T follicular helper cell (primary cell): ENCODE measurements at places on chromosomes 2 and 18.

DNA sequence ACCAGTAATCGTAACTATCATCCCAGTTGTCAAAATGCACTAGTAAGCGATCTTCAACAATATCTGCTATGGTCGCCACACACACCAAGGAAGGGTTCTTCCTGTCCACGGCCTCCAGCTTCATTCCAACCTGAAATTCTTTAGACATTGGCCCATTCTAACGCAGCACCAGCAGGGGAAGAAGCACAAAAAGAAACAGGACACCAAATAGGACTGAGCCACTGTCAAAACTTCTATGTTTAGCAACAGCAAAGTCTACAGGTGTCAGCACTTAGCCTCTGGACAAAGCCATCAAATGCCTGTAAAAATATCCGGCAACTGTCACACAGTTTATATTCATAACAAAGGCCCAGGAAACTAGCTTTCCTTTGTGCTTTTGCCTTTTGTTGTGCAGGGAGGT, 175.0 kb downstream of the L3MBTL4 start:
- no peak for DNase-seq

GRCh38 chr18:74397572-74397971, 59.5 kb downstream of the DIPK1C start:
- no peak for DNase-seq

DNA sequence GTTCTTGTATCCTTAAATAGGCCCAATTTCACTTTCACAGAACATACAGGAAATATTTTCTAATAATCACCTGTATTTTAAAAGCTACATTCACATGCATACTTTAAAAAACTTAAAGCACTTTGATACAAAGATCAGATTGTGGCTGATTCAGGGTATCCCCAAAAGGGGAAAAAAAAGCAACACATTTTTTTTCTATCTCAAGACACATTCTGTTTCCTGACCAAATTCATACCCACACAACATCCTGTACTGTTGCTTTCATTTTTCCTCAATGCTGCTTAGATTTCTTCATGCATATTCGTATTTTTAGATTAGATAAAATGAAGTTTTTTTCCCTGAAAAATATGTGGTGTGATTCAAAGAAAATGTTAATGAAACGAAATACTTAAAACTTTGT, 122.5 kb downstream of the TMEFF2 start:
- DNase-seq = no peak

- DNase-seq = no peak
Measured at GRCh38 chr2:237967463-237967951, 693 bp downstream of the UBE2F start.

DNA sequence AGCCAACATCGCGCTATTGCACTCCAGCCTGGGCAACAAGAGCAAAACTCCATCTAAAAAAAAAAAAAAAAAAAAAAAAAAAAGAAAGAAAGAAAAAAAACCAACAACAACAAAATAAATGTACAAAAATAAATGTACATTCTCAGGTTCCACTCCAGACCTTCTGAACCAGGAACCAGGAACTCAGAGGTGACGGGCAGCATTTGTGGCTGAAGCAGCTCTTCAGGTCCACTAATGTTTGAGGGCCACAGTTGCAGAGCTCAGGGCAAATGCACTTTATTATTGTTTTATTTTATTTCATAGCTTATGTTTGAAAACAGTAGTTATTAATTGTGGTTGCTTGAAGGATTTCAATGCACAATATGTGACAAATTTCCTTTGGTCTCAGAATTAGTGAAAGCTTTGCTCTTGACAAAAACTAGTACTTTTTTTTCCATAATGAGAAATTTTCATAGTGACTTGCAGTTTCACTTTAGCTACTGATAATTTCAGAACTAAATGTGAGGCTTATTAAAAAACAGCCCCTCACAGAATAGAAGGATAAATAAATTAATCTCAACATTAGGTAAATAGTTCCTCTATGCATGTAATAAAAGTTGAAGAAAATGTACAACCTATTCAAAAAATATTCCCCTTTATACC, 378.4 kb upstream of the SPHKAP start:
- no peak for DNase-seq

DNA sequence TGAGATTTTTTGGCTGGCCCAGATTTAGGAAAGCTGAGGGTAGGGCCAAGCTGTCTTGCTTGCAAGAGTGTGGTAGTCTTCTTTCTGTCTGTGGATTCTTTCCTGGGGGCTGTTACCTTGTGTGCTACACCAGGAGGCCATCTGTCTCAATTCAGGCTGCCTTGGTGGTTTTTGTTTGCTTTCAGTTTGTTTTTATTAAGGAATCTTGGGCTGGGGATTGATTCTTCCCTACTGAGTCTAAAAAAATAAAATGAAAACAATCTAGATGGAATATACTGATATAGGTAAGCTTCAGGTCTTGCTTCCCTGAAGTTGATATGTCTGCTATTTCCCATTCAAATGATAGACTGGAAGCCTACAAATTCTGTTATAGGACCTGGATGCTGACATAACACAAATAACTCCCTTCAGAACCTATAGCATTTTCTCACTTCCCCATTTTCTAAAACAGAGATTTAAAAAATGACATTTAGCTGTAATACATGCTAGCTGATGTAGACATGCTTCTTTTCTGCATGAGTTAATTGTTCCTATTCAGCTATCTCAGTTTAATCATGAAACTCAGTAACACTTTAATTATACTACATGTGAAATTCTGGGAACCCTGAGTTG, 5.3 kb downstream of the LHCGR start:
- no peak for DNase-seq

- no peak for DNase-seq
Measured at GRCh38 chr18:7157760-7158159, 40.2 kb upstream of the LAMA1 start.

DNA sequence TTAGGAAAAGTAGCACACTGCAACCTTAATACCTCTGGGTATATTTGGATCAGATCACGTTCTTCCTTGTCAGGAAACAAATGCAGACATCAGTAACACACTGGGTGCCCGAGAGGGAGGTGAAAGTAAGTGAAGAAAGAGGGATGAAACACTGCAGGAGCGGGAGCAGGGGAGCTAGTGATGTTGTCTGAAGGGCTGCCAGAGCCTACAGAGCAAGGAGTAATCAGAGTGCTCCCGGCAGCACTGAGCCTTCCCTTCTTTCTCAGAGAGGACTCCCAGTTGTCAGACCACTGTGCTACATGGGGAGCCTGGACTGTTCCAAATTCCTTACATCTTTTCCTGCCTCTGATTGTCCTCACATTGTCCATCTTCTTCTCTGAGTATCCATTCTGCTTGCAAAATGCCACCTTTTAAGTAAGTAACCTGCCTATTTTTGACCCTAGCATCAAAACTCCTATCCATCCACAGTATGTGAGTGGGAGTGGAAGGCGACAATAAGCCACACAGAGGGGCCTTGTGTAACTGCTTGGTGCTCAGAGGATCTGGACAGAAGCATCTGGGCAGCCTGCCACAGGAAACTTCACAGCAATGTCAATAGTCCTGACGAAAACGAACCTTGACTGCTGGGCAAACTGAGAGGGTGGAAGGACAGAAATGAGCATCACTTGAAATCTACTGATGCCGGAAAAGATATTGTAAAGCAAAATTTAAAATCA, 10.8 kb upstream of the NAB1 start:
- DNase-seq = no peak

- DNase-seq = no peak
Measured at GRCh38 chr2:71834796-71835195, 312.9 kb downstream of the CYP26B1 start.

DNA sequence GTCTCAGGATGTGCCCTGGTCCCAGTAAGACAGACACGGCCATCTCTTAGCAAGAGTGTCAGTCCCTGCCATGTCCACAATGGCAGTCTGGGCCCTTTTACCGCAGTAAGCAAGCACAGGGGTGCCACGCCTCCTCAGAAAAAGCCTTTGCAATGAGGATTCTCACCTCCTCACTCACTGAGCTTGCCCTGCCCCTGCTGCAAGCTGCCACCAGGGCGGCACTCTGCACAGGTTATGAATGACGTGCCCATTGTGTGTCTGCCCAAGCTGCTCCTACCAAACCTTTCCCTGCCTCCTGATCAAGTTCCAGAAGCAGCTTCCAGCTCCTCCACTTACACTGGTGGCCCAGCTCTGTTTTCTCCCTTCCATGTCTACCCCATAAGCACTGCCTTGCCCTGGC, 23.3 kb downstream of the ERCC3 start:
- DNase-seq = no peak

DNA sequence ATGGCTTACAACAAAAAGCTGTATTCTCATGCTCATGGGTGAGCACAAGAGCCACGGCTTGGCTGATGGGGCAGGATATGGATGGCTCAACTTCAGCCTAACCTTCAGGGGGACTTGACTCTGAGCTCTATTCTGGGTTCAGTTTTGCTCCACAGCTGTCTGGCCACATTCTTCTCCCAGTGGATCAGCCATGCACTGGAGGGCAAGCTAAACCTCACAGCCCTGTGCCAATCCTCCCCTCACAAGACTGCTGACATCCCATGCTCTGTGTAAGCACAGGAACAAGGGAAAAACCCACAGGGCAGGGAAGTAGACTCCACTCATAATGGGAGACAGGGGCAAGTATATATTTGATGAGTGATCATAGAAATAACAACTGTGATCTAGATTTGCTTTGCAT, 35.6 kb downstream of the COPS8 start:
- no peak for DNase-seq

- DNase-seq = no peak
Measured at GRCh38 chr2:238669046-238669445, 178.8 kb upstream of the TWIST2 start.

GRCh38 chr2:67256892-67257291, 140.2 kb upstream of the ETAA1 start:
- no peak for DNase-seq

GRCh38 chr18:59150236-59150635, 10.6 kb downstream of the SEC11C start:
- no peak for DNase-seq

- DNase-seq = no peak
Measured at GRCh38 chr2:189109921-189110397, 69.6 kb downstream of the COL5A2 start.

DNA sequence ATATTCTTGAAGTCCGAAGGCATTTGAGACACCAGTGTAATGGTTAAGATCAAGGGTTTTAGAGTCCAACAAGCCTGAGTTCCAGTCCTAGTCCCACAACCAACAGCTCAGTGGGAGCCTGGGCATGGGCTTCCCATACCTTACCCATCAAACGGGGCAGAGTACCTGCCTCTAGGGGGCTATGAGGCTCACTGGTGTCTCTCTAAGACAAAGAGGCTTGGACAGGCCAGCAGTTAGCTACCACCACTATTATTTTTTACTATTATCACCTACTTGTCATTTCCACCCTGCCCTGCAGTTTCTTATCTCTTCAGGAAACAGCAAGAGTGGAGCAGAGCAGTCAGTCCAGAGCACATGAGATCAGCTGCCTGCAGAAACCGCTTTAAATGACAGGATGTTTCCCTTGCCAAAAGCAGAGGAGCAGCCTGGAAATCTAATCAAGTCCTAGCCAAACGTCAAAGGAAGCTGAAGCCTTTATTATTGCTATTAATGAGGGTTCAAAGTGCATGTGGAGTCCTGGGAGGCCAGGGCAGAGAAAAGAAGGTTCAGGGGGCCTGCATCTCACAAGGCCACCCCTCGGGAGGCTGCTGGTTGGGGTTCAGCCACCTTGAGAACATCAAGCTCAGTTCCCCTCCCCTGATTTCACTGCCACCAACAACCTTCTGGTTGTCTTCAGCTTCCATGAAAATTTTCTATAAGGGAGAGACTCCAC, 66.6 kb downstream of the STPG4 start:
- no peak for DNase-seq

DNA sequence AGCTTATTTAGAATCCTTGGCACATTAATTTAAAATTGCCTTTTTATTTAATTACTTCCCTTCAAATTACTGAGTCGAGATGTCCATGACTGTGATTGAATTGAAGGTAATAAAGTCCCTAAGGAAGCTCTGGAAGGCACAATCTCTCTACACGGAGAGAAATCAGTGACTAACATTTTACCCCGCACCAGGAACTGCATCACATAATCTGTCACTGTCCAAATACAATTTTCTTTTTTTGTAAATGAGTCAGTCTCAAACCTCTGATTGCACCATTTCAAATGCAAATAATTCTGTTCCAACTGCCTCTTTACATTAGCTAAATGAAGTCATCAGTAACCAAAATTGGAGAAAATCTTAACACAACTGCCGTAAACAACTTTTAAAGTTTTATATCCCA, 311.9 kb downstream of the CCDC178 start:
- DNase-seq = no peak

DNA sequence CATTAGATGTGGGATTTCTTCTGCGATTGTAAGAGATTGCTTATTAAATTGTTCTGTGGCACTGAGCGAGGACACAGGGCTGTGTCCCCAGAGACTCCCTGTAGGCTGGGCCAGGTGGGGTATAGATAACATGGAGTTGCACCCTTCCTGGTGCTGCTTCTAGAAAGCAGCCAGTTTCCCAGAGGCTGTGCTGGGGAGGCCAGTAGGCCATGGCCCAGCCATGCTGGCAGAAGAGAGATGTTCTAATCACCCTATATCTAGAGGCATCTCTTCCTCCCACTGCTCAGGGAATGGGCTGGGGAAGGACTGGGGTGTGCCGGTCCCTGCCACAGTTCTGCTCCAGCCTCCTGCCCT, 66.9 kb downstream of the HS1BP3 start:
- DNase-seq = no peak

DNA sequence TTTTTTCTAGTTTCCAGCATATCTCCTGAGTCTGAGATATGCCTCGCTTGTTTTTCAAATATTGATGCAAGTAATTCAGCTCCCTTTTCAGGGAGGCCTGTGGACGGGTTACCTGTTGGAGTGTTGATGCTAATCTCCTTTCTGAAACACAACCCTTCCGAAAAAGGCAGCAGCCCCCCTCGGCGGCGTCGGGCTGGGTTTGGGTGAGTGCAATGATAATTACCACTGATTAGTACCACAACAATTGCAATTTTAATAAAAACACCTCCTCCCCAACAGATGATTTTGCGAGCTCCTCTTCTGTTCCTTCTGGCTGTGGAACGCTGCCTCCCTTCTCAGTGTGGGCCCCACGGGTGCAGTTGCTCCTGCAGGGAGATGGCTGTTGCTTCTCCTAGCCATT, 66.3 kb downstream of the PTGR3 start:
- DNase-seq = no peak

- no peak for DNase-seq
Measured at GRCh38 chr18:59660786-59661743, 36.2 kb downstream of the CCBE1 start.

DNA sequence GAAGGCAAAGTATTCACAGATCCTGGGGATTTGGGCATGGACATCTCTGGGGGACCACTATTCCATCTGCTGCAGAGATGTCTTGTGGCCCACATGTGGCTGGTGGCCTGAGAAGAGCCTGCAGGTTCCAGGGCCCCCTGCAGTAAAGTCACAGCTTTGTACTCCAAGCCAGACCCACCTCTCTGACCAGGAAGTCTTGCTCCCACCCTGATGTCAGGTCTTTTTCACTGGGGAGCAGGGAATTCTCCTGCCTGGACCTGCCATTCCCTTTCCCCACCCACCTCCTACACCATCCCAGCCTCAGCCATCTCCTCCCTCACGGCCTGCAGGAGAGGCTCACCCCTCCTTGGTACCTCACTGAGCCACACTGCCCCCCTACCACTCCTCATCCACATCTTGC, 211.8 kb downstream of the SMAD2 start:
- no peak for DNase-seq
